ENCODE measurements at places on chromosomes 16 and 17.

DNA sequence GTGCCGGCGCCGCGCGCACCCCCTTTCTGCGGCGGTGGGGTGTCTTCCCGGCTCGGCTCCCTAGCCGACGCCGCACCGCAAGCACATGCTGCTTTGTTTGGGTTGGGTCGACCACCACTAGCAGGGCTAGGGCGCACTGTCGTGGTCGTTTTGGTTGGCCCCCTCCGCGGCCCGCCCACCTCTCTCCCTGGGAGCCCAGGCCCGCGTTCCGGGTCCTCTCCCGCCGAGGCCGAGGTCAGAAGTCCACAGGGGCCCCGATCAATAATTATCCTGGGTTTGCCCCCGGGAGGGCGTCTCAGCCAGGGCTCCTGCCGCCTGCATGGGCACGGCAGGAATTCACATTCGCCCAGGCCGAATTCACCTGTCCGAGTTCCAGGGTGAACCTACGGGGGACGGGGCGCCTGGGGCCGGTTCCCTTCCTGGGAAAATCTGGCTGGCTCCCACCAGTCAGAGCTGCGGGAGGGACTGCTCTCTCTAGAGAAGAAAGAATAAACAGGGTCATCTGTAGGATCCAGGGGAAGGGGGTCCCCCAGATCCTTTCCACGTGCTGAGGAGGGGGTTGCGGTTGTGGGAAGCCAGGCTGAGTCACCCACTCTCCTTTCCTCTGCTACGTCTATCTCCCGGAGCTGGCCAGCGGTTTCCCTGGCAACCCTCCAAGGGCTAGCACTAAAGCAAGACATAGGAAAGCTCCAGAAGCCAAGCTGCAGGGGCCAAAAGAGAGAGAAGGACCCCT is 584 bp upstream of the STAT5B start:
- peak; percentile 23 for DNase-seq

GRCh38 chr16:4506450-4506849 is 30.3 kb downstream of the HMOX2 start:
- peak; percentile 55 for DNase-seq

- no peak for DNase-seq
These were observed 23.3 kb downstream of the TEX14 start for GRCh38 chr17:58668598-58668935.

DNA sequence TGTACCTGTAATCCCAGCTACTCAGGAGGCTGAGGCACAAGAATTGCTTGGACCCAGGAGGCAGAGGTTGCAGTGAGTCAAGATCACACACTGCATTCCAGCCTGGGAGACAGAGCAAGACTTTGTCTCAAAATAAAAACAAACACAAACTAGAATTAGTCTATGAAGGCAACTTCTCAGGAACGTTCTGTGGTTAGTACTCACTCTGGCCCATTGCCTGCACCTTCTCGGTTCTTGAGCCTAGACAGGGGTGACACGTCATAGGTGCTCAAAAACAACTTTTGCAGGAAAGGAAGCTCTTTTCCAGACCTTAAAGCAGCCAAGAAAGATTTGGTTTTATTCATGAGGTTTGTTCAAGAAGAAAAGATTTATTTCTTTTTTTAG is 22.3 kb upstream of the CNOT1 start:
- no peak for DNase-seq

DNA sequence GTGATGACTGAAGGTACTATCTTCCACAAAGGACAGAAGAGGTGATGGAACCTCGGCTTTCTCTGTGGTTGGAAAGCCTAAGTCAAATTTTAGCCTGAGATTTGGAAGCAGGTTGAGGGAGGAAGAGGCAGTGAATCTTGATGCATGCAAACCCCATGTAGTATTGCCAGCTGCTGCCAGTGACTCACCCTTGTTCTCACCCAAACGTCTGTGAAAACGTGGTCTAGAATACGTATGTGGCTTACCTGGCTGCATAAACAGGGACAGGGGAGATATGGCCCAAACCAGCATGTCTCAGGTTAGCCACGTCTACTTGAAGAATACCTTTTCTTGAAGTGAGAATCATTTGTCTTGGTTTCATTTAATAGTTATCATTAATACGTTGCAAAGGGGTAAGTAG is 438.0 kb upstream of the MAF start:
- no peak for DNase-seq

DNA sequence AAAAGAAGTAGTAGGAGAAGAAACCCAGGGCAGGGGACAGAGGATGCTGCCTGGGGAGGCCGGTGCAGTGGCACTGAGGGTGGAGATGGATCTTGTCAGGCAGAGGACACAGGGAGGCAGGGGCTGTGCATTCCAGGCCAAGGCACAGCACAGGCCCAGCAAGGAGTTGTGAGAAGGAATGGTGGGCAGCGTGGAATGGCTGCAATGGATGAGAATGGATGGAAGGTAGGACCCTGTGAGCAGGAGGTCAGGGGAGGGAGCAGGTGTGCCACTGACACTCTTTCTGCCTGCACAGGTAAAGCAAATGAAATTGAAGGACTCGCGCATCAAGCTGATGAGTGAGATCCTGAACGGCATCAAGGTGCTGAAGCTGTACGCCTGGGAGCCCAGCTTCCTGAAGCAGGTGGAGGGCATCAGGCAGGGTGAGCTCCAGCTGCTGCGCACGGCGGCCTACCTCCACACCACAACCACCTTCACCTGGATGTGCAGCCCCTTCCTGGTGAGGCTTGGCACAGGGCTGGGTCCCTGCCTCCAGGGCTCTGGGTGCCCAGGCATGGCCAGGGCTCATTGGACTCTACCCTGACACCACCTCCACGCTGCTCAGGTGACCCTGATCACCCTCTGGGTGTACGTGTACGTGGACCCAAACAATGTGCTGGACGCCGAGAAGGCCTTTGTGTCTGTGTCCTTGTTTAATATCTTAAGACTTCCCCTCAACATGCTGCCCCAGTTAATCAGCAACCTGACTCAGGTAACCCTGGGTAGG is 32.8 kb downstream of the ABCC3 start:
- no peak for DNase-seq

GRCh38 chr16:1787056-1787321 is 4.2 kb downstream of the NUBP2 start:
- DNase-seq: no peak

DNA sequence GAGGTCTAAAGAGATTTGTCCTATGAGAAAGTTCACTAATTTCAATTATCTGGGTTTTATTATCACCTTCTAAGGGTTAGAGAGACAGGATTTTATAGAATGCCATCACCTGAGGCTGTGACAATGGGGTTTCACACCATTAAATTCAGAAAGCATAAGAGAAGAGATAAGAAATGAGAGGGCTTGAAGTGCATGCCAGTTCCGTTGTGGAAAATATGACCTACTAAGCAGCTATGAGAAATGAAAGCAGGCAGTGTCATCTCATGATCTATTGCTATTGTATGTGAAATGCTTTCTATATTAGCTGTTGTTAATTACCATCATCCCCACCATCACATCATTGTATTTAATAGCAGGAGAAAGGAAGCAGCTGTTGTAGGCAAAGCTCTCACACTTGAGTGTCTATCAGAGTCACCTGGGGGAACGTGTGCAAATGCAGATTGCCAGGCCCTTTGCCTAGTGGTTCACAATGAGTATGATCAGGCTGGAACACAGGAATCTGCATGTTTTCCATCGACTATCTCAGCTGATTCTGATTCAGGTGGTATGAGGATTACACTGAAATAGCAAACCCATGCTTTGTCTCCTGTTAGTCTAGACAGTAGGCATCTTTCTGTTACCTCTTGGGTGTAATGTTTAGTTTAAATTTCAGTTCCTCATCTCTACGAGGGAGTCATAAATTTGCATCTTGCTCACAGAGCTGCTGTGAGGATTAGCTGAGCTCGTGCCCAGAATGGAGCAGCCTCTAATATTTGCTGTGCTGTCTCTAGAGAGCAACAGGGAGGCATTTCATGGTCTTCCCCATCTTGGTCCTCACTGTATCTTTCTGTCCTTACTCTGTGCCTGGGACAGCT is 256.4 kb downstream of the CDH13 start:
- DNase-seq: no peak

DNA sequence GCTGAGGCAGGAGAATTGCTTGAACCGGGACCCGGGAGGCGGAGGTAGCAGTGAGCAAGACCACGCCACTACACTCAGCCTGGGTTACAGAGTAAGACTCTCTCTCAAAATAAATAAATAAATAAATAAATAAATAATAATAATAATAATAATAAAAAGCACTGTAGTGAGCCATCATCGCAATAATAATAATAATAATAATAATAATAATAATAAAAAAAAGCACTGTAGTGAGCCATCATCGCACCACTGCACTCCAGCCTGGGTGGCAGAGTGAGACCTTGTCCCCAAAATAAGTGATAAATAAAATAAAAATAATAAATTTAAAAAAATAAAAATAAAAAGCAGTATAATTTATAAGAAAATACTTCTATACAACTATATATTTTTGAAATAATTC is 40.3 kb downstream of the SMURF2 start:
- no peak for DNase-seq

DNA sequence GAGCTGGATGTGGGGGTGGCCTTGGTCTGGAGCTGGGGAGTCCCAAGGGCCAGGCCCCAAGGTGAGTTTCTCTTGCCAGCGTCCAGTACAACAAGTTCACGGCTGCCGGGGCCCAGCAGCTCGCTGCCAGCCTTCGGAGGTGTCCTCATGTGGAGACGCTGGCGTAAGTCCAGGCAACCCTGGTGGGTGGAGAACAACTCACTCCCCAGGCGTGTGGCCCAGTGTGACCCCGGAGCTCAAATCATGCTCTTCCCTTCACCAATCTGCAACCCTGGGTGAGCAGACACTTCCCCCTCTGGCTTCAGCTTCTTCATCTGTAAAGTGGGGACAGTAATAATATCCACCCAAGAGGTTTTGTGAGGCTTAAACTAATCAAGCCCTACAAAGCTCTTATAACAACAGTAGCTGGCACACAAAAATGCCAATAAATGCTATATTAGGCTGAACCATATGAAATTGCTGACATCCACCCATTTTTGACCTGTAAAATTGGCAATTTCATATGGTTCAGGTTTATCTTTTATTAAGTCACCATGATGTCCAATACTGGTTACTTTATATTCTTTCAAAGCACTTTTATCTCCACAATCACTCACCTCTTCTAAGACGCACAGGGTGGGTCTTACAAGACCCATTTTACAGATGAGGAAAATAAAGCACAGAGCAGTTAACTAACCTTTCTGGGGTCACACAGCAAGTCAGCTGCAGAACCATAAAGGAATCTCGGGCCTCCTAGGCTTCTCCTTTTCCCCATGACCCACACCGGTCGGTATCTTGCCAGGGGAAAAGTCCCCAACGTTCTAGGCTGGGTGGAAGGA is 19.7 kb downstream of the DEXI start:
- DNase-seq: no peak

DNA sequence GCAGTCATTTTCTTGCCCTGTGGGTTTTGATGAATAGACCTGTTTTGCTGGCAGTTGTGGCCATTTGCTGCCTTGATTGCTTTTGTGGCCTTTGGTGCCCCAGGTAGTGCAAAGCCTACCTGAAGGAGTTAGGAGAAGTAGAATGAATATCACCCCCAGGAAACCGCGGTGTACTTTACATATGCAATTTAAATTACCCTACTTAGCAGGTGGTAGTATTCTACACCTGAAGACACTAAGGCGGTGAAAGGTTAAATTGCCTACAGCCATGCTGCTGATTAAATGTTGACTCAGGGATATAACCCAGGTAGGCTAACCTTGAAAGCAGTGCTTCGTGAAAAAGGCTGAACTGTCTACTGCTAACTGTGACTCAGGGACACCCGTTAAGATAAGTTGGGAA is 27.2 kb upstream of the WWOX start:
- DNase-seq: no peak

GRCh38 chr17:67139784-67140665 is 95.7 kb downstream of the CACNG1 start:
- DNase-seq: no peak

DNA sequence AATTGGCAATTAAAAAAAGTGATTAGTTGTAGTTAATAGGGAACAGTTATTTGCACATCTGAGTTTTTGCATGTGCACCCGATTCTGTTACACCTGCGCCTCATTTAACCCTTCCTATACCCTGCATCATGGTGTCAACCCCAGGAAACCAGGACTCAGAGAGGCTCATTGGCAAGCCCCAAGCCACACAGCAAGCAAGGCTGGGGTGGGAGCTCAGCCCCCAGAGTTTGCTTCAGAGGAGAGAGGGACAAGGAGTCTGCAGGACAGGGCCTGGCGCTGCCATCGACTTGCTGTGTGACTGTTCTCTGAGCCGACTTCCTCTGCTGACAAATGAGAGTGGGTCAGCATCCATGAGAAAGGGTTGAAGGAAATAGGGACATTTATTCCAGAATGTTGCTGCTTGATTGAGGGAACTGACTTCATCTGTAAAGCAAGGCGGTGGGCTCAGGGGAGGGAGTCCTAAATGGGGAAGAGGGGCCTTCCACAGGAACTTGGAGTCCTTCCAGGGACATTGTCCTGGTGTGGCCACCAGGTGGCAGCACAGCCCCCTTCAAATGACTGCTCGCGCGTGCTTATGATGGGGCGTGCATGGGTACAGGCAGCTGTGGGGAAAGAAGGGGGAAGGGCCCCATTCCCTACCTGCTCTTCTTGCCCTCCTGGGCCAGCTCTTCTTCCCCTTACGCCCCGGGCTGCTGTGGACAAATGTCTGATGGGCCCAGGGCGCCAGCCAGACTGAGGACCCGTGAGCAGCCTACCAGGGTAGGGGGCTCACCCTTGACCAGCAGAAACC is 51.6 kb downstream of the NT5M start:
- peak; percentile 66 for DNase-seq

DNA sequence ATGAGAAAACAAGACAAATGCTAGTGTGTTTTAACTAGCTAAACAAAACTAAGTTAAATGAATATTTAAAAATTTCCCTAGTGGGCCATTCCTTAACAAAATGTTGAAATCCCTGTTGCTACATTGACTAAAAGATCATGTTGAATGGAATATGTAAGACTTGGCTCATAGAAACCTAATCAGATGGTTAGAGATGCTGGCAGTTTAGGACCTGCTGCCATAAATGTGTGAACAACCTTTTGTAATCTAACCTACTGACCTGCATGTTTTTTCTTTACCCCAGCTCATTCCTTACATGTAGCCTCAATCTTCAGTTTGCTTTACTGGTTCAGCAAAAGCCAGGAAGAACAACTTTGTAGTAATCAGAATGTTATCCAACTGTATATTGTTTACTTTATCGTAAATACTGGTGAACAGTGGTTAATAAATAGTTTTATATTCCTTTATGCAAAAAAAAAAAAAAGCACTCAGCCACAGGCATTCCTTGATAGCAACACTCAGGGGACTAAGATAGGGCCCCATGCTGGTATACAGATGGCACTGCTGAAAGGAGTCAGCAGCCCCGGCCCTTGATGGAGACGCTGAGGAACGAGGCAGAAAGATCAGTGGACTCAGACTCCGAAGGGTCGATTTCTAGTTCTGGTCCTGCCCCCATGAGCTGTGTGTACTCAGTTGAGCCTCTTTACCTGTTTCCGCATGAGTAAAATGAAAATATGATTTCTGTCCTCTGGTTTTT is 78.2 kb downstream of the MARF1 start:
- no peak for DNase-seq

GRCh38 chr16:11252482-11252931 is 3.5 kb downstream of the SOCS1 start:
- no peak for DNase-seq

DNA sequence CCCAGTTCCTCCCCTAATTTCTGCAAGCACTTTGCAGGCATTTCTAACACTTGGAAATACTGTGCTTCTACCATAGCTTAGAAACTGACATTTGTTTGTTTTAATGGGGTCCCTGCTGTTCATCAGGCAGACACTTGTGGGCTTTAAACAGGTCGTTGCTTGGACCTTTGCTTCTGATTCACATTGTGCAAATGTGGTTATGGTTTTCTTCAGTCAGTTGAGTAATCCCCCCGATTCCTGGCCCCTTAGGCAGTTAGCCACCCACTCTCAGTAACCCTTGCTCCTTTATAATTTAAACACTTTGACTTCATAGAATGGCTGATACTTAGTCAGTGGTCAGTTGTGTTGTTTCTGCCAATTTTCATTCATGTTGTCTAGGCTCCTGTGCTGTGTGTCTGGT is 39.4 kb downstream of the SLC47A1 start:
- DNase-seq: no peak
